HL-60 (cell line): ENCODE measurements at places on chromosomes 16 and 17.
A peak's percentile ranks its signal among the peaks of the same experiment; 100 is the strongest.

- DNase-seq, result no peak
Observed at GRCh38 chr16:17470182-17470907, 415 bp downstream of the XYLT1 start.

- peak; percentile 99 for DNase-seq
Observed at GRCh38 chr16:68085259-68086071, at the start of gene NFATC3. Gene NFATC3 (plus strand): TSS chr16:68085370. CDS start chr16:68085682, 312 bp downstream.

GRCh38 chr17:68095205-68095811, 59.8 kb downstream of the KPNA2 start:
- no peak for DNase-seq

GRCh38 chr16:7487574-7488323, 155.1 kb downstream of the RBFOX1 start:
- no peak for DNase-seq

DNA sequence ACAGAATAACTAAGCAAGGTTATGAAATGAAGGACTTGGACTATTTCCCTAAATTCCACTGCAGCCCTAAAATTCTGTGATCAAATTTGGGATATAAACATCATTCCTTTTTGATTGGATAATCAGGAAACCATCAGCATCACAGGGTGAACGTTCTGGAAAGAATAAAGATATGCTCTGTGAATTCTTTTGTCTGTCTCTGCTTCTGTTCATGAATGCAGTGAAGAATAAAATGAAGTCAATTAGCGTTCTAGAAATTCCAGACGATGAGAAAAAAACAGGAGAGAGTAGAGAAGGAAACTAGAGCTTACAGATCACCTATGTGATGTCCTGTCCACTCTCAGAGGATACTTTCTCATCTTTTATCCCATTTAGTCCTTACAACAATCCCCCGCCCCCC, 295.1 kb upstream of the SOX9 start:
- no peak for DNase-seq

DNA sequence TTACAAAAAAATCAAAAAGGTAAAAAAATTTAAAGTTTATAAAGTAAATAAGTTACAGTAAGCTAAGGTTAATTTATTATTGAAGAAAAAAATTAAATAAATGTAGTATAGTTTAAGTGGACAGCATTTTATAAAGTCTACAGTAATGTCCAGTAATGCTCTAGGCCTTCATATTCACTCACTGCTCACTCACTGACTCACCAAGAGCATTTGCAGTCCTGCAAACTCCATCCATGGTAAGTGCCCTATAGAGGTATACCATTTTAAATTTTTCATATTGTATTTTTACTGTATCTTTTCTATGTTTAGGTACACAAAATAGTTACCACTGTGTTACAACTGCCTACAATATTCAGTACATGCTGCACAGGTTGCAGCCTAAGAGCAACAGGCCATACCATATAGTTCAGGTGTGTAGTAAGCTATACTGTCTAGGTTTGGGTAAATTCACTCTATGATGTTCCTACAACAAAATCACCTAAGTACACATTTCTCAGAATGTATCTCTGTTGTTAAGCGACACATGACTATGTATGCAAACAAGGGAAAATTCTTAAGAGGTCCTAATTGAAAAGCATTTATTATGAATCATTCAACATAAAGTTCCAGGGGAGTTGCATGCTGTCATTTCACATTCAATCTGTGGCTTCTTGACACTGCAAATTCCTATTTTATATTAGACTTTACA, 92.3 kb downstream of the SPAG9 start:
- DNase-seq, result no peak

DNA sequence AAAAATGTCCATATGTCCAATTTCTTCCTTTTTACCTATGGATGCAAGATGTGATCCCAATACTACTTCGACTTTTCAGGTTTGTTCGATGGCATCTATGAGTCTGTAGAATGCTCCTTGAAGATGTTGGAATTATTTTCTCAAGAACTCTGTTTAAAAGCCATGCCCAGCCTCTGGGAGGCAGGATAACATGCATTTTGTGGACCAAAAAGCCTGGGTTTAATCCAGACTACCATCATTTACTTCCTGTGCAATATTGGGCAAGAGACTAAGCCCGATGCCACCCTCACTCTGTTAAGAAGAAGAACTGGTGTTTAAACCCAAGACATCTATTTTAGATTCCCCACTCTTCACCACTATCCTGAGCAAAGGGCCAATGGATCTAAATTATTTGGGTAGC, 42.8 kb upstream of the SALL1 start:
- no peak for DNase-seq
